A673 (cell line): ENCODE measurements at places on chromosomes 11 and 22. TPM values are rescaled to one million over a fixed set of nuclear protein-coding genes. Genes with fewer than 3 reads are reported as not detected.

NAGA gene
- total RNA-seq: 17.7 and 18.4 TPM in 2 replicates

SLC43A3 gene
- total RNA-seq: 89.1 and 142 TPM in 2 replicates

BARX2 gene
- 36.4 and 43.0 TPM in 2 replicates for total RNA-seq

CDCA5 gene
- 109 and 119 TPM in 2 replicates for total RNA-seq

PNPLA5 gene
- not detected in 2 replicates for total RNA-seq

MSANTD4 gene
- 25.6 and 27.7 TPM in 2 replicates for total RNA-seq

DBX1 gene
- total RNA-seq: not detected in 2 replicates

PRMT3 gene
- 26.4 and 26.7 TPM in 2 replicates for total RNA-seq

LRRC56 gene
- total RNA-seq: 2.1 and 2.5 TPM in 2 replicates

MPPED2 gene
- total RNA-seq: 2.0 and 3.4 TPM in 2 replicates

CSF2RB gene
- total RNA-seq: not detected in 2 replicates

LDHAL6A gene
- not detected in 2 replicates for total RNA-seq

APLNR gene
- 0.66 and 0.67 TPM in 2 replicates for total RNA-seq

DEUP1 gene
- total RNA-seq: not detected in 2 replicates

PLEKHB1 gene
- total RNA-seq: 0.15 TPM in 1 of 2 replicates, not detected in the other

TRPM5 gene
- total RNA-seq: not detected in 2 replicates

PHETA2 gene
- 0.70 and 0.97 TPM in 2 replicates for total RNA-seq

CD3D gene
- total RNA-seq: not detected in 2 replicates

KRTAP5-7 gene
- not detected in 2 replicates for total RNA-seq

TRIM64 gene
- not detected in 2 replicates for total RNA-seq

IL18 gene
- not detected in 2 replicates for total RNA-seq

GRCh38 chr11:77560605-77561004 lies 29.1 kb upstream of the AQP11 start:
- DNase-seq: peak; percentile 32
- no peak overlapping the region for H3K4me3 ChIP-seq
- no peaks in the 10 kb centered on the region for H3K4me1 ChIP-seq
- H3K27ac ChIP-seq: no peak overlapping the region

DNA sequence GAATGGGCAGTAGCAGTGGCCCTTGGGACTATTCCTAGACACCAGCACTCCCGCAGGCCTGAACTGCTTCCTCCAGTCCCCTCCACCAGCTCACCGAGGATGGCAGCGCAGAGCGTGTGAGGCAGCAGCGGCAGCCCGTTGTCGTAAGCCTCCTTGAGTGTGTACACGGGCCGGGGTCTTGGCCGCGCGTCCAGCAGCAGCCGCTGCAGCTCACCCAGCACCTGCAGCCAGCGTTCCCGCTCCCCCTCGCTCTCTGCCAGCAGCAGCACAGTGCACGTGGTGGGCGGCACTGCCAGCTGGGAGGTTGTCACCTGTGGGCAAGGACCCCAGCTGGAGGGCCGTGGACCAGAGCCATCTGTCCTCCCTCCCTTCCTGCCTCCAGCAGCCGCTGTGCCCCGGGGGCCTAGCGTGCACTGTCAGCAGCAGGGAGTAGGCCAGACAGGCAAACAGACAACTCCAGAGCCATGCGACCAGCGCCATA lies 13.0 kb downstream of the CDC42BPG start:
- H3K36me3 ChIP-seq: no peaks in the 10 kb centered on the region
- no peaks in the 10 kb centered on the region for H3K27me3 ChIP-seq
- H3K4me3 ChIP-seq: no peak overlapping the region

- H3K27ac ChIP-seq: no peak overlapping the region
- peaks cover 10% of the 10 kb centered on the region for H3K4me1 ChIP-seq
- H3K27me3 ChIP-seq: peaks cover 13% of the 10 kb centered on the region
- peak; percentile 85 for DNase-seq
These were observed 1.1 kb downstream of the CDC42EP1 start for GRCh38 chr22:37561212-37562048.

DNA sequence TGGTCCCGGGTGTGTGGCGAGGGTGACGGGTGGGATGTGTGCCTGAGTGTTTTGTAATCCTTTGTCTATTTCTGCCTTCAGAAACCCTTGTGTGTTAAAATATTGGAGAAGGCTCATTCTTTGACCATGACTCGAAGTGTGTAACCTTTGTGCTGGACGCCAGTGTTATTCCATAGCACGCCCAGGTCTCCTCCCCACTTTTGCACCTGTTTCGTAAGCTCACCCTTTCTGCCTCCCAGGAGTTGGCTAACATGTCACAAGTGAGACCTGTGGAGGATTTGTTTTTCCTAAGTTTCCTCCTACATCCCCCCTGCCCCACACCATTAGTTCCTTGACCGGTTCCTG lies 382 bp downstream of the C11orf54 start:
- H3K4me3 ChIP-seq: peak overlapping the region; percentile 64
- H3K36me3 ChIP-seq: peaks cover 51% of the 10 kb centered on the region
- peak overlapping the region; percentile 92 for H3K27ac ChIP-seq

DNA sequence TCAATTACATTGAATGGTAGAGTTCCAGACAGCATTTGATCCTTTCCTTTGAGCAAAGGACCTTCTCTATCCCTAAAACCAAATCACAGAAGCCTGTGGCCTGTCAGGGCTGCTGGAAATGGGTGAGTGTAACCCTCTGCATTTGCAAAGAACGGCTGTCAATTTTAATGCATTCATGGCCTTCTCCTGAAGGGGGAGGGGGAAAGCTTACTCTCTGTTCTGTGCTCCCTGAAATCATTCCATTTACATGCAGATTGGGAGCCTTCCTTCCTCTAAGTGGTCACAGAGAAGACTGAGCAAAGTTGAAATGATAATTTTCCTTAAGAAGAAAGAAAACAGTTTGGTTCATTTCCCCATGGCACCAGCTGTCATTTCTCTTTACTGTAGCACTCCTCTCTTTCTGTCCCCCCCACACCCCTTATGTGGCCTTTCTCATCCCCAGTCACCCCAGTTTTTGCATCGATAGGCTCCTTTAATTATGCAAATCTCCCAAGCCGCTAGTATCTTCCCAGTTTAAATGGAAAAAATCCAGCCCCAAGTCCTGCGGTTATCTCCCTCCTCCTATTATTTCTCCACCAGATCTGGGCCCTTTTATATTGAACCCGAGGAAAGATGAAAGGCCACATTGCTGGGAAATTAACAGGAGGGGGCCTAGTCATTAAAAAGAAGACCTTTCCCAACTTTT lies 109.4 kb upstream of the KIRREL3 start:
- H3K36me3 ChIP-seq: no peaks in the 10 kb centered on the region
- DNase-seq: no peak
- no peak overlapping the region for H3K27ac ChIP-seq
- peaks cover 10% of the 10 kb centered on the region for H3K27me3 ChIP-seq
- peaks cover 5% of the 10 kb centered on the region for H3K4me1 ChIP-seq

- H3K36me3 ChIP-seq: no peaks in the 10 kb centered on the region
- peaks cover 10% of the 10 kb centered on the region for H3K4me1 ChIP-seq
- no peaks in the 10 kb centered on the region for H3K27me3 ChIP-seq
- H3K27ac ChIP-seq: no peak overlapping the region
These were observed 256.1 kb upstream of the PLET1 start for GRCh38 chr11:112516755-112517154.

DNA sequence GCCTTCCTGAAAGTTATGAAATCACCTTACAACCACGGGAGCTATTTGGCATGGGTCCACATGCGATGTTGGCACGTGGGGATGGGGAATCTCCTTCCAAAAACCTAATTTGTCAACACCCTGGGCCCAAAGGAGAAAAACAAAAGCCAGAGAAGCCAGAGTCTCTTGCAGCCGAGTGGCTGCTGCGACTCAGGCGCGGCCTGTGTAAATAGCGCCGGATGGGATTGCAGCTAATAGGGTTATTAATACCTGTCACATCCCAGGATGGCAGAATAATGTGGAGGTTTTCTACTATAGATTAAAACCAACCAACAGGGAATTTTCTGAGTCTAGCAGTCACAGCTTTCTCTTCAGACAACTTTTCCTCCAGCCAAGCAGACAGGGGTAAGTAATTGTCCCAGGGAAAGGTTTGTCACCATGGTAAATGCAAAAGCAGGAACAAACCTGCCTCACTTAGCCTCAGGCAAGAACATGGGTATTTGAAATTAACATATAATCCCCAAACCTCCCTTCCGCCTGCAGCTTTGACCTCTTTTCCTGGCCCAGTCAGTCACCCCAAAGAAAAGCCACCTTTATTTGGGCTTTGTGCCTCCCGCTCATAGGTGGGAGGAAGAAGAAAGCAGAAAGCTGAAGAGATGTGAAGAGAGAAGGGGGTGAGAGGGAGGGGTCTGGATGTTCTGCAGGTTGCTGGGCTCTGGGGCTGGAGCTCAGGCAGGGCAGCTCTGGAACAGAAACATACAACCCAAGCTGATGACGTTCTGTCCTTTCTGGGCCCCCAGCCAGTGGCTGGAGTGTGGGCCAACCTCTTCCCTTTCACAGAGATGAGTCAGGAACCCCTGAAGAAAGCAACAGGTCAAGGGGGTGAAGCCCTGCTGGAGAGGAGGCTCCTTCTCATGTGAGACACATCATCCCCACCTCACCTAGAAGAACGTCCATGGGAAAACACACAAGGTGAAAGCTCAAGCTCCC lies 376.5 kb downstream of the NXPE2 start:
- H3K4me3 ChIP-seq: no peak overlapping the region
- no peak for DNase-seq
- no peaks in the 10 kb centered on the region for H3K36me3 ChIP-seq
- H3K27ac ChIP-seq: no peak overlapping the region

- no peaks in the 10 kb centered on the region for H3K36me3 ChIP-seq
- H3K4me3 ChIP-seq: no peak overlapping the region
- peaks cover 4% of the 10 kb centered on the region for H3K4me1 ChIP-seq
- no peaks in the 10 kb centered on the region for H3K27me3 ChIP-seq
These were observed 23.7 kb downstream of the YPEL1 start for GRCh38 chr22:21711851-21712250.

DNA sequence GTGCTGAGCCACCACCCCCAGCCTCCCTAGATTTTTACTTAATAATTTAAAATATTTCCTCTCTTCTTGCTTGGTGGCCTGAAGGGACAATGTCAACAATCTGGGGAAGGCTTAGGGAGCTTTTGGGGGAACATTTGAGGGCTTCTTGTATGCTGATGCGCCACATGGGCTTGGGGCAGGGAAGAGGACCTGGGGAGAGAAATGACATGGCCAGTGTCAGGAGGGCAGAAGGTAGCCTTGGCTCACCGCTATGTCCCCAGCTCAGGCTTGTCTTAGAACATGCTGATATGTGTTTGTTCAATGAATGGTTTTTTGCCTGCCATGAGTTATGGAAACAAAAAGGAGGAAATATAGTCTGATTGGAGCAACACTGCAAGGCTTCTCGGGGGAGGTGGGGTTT lies 51.6 kb downstream of the ST14 start:
- no peaks in the 10 kb centered on the region for H3K36me3 ChIP-seq
- no peaks in the 10 kb centered on the region for H3K27me3 ChIP-seq
- H3K27ac ChIP-seq: no peak overlapping the region
- no peaks in the 10 kb centered on the region for H3K4me1 ChIP-seq
- no peak overlapping the region for H3K4me3 ChIP-seq

DNA sequence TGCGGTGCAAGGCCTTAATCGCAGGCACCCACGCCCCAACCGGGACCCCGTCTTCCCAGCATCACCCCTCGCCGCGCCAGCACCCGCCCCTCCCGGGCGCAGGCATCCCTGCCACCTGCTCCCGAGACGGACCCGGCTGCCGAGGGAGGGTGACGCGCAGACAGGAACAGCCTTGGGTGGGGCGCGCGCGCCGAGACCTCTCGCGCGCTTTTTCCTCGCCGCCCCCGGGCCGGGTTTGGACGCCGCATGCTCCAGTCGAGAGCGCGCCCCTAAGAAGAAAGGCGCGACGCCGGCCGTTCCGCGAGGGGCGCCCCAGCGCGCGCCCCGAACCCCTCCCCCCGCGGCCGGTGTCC lies 504 bp downstream of the CFL1 start:
- DNase-seq: no peak
- H3K36me3 ChIP-seq: peaks cover 49% of the 10 kb centered on the region
- peak overlapping the region; percentile 99 for H3K27ac ChIP-seq
- H3K4me3 ChIP-seq: peak overlapping the region; percentile 95
- H3K4me1 ChIP-seq: peaks cover 25% of the 10 kb centered on the region

GRCh38 chr22:44390613-44390970 lies 77.8 kb upstream of the SHISAL1 start:
- no peak overlapping the region for H3K4me3 ChIP-seq
- H3K36me3 ChIP-seq: no peaks in the 10 kb centered on the region
- H3K27ac ChIP-seq: no peak overlapping the region
- no peaks in the 10 kb centered on the region for H3K27me3 ChIP-seq

DNA sequence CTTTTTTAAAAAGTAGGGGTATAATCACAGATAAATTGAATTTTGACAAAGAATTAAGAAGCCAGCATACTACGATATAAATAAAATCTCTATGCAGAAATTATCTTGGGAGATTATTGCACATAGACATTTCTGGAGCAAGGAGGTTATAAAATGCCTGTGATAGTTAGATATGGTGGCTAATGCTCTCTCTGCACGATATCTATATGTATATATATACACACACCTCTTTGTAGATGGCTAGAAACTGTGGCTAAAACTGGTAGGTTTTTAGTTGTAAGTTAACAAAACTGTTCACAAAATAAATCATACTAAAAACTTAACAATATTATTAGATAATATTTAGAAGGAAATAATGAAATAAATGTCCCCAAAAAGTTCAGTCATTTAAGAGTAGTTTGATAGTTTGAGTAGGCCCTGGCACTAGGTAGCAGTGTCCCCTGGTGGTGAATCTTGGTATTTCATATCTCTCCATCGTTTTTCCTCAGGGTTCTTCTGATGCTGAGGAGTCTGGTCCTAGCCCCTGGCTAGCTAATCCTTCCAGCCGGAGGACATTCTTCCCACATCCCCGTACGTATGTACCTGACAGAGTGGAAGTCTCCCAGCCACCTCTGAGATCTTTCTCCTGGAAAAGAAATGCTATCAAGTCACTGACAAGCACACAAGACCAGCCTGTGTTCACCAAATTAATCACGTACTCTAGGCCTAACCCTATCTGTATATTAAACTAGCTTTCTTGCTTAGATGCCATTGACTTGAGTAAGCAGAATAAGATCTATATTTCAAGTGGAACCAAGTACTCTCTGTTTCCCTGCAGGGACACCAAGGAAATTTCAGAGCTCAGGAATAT lies 32.2 kb downstream of the ART5 start:
- DNase-seq: peak; percentile 45
- H3K27ac ChIP-seq: no peak overlapping the region
- H3K4me3 ChIP-seq: no peak overlapping the region

- peak within 1 kb of the TSS; percentile 55 for H3K27ac ChIP-seq
- H3K36me3 ChIP-seq: no peaks in the 10 kb centered on the region
- peak; percentile 93 for DNase-seq
- H3K4me3 ChIP-seq: peak within 1 kb of the TSS; percentile 84
These were observed at the start of gene BACE1 for GRCh38 chr11:117316197-117316961. Gene BACE1 (minus strand): TSS chr11:117316256. CDS start chr11:117315795, 461 bp downstream.

- no peak overlapping the region for H3K27ac ChIP-seq
- no peak for DNase-seq
- H3K4me3 ChIP-seq: no peak overlapping the region
- H3K36me3 ChIP-seq: no peaks in the 10 kb centered on the region
These were observed 2.4 kb upstream of the SLCO2B1 start for GRCh38 chr11:75148436-75148983.

- no peaks in the 10 kb centered on the region for H3K27me3 ChIP-seq
- no peaks in the 10 kb centered on the region for H3K36me3 ChIP-seq
These were observed 87.5 kb downstream of the TMEM135 start for GRCh38 chr11:87125257-87125656.

- H3K4me3 ChIP-seq: no peak overlapping the region
- no peaks in the 10 kb centered on the region for H3K36me3 ChIP-seq
- no peak overlapping the region for H3K27ac ChIP-seq
- DNase-seq: no peak
These were observed 90.0 kb upstream of the ALX4 start for GRCh38 chr11:44399968-44400367.

GRCh38 chr22:36237462-36238372 lies 1.6 kb downstream of the APOL2 start:
- DNase-seq: no peak
- H3K4me1 ChIP-seq: peaks cover 18% of the 10 kb centered on the region
- H3K4me3 ChIP-seq: peak overlapping the region; percentile 60
- H3K27me3 ChIP-seq: no peaks in the 10 kb centered on the region
